Activated CD8-positive, alpha-beta memory T cell treated with anti-CD3 and anti-CD28 coated beads for 1 hour (primary cell): ENCODE measurements at places on chromosomes 2 and 18.

- no peak for DNase-seq
These were observed 197.2 kb downstream of the MYO3B start for GRCh38 chr2:170375192-170375591.

DNA sequence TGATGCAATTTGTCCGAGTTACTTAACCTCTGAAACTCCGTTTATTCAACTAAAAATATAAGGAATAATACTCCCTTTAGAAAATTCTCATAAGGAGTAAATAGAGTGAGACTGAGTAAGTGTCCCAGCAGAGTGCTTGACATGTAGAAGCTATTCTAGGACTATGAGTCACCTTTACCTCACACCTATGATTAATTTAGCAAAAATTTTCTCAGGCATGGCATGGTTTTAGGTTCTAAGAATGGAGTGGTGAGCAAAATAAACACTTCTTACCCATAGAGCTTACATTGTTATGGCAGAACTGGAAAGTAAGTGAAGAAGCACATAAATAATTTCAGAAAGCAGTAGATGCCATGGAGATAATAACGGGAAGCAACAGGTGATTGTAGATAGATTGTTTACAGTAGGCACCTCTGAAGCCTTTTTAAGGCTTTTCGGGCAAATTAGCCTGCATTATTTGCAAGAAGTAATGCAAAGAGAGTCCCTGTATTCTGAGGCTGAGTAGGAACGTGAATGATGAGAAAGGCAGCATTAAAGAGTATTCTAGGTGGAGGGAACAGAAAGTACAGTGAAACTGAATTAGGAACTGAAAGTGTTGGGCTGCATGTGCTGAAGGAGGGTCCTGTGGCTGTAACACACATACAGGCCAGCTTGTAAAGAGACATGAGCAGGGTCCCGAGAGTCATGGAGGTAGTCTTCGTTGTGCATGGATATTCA, 209.2 kb downstream of the ZNF407 start:
- DNase-seq = no peak

DNA sequence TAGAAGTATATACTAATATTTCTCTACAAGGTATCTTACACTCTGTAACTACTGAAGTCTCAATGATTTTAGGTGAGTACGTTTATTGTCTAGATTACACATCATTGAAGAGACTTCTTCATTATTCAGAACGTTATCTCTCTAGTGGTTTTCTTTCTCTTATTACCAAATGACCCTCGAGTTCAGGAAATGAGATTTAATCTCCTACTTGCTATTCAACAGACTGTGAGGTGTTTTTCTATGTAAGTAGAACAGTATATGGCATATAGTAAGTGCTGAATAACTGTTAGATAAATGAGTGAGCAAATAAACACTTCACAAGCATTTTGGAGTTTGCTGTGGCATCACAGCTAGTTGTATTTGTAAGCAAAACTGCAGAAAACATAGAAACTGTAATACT, 947.2 kb upstream of the SLC39A10 start:
- no peak for DNase-seq

DNA sequence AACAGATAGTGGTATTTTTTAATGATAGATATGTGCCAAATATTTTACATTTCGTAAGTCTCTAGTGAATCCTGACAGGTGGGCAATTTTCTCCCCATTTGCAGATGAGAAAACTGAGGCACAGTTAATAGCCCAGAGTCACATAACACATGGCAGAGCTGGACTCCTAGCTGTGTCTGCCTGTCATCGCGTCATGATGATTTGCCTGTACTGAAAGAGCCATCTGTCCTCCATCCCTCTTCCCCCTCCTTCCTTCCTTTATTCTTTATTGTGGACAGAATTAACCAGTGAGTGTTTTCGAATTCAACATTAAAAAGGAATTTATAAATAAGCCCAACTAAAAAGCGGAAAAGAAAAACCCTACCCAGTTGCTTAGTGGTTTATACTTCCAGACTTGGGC, 3.2 kb downstream of the DNAJB2 start:
- DNase-seq = no peak

DNA sequence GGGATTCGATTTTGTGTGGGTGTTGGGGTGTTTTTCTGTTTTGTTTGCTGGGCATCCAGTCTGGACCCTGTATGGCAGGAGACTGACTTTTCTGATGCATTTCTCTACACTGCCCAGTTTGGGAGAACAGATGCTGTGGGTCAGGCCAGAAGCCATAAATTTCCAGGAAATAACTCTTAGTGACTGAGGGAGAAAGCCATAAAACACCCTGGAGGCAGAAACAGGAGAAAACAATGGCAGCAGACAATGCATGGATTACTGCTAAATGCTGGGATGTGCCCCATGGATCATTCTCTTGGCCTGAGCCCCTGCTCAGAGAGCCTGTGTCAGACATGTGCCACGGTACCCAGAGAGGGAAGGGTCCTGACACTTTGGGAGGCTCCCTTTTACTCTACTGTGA, 133.6 kb upstream of the CAPN13 start:
- no peak for DNase-seq

- DNase-seq = no peak
These were observed 417.9 kb downstream of the PID1 start for GRCh38 chr2:228853151-228853550.

DNA sequence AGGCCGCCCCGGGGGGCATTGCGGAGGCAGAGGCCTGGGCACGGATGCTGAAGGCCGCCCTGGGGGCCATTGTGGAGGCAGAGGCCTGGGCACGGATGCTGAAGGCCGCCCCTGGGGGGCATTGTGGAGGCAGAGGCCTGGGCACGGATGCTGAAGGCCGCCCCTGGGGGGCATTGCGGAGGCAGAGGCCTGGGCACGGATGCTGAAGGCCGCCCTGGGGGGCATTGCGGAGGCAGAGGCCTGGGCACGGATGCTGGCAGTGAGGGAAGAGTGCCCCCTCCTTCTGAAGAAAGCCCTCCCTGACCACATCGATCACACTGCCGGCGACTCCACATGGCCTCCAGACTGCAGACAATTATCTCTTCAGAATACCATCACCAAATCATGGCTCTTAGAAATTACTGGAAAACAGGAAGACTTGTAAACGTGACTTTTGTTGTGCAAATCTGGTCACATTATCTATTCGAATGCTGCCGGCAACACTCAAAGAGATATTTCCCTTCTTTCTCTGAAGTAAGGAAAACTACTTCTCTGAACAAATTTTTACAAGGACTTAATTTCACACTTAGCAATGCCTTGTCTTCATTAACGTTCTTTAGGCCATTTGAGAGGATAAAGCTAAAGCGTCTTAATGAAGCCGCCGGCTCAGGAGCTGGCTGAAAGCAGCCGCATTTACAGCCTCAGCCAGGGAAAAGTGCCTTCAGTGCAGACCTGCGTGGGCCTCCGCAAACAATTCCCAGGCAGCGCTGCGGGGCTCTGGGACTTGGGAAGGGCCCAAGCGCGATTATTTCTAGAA, 18.1 kb upstream of the SNTG2 start:
- no peak for DNase-seq

DNA sequence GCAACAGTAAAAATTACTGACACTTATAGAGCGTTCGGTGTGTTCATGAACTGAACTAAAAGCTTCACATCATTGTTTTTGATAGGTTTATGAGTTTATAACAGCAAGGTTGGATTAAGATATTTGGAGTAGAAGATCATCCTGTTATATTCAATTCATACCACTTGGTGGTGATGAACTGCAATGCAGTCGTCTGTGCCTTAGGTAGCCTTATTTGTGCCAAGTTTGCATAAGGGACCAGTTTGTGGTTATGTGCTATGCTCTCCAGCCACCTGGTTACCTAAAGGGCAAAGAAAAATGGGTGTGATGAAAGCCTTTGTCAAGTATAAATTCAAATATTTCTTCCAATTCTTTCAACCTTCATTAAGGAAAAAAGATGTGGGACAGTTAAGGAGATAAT, 150.9 kb upstream of the KCNH7 start:
- no peak for DNase-seq

- DNase-seq = no peak
These were observed 60.4 kb upstream of the SOS1 start for GRCh38 chr2:39181297-39181696.

DNA sequence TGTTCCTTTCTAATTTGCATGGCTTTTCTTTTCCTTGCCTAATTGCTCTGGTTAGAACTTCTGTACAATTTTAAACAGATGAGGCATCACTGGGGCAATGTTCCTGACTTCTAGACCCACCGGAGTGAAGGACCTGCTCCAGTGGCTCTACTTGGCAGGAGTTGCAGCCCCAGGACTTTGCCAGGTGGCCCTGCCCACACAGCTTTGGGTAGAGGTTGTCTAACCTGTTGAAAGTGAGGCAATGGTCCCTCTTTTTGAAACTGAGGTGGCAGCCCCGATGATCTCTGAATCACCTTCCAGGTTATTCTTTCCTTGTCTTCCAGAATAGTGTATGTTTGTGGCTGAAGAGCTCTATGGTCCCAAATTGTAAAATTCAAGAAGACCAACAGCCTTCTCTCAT, 29.9 kb upstream of the ZNF512 start:
- no peak for DNase-seq

- no peak for DNase-seq
These were observed 19.6 kb downstream of the EHBP1 start for GRCh38 chr2:62724886-62725711.

GRCh38 chr2:189046320-189046719, 72.1 kb downstream of the COL3A1 start:
- no peak for DNase-seq

- DNase-seq = no peak
These were observed 150.1 kb downstream of the WDSUB1 start for GRCh38 chr2:159136391-159136790.

DNA sequence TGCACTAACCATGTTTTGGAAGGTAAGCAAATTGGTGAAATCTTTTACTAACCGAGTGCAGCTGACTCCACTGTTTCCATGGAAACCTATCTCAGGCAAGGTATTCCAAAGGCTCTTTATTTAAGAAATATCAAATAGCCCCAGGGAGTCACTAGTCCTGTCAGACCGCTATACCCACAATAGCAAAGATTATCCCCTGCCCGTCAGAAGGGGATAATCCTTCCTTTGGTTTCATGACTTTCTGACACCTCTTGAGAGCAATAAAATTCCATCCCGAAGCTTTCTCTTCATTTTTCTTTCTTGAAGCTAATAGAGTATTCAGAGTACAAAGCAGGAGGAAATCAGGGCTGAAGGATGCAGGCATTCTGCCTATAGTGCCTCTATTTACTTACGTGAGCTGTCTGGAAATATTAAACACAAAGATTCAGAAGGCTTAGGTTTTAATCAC, 34.7 kb upstream of the MAP2 start:
- DNase-seq = no peak

DNA sequence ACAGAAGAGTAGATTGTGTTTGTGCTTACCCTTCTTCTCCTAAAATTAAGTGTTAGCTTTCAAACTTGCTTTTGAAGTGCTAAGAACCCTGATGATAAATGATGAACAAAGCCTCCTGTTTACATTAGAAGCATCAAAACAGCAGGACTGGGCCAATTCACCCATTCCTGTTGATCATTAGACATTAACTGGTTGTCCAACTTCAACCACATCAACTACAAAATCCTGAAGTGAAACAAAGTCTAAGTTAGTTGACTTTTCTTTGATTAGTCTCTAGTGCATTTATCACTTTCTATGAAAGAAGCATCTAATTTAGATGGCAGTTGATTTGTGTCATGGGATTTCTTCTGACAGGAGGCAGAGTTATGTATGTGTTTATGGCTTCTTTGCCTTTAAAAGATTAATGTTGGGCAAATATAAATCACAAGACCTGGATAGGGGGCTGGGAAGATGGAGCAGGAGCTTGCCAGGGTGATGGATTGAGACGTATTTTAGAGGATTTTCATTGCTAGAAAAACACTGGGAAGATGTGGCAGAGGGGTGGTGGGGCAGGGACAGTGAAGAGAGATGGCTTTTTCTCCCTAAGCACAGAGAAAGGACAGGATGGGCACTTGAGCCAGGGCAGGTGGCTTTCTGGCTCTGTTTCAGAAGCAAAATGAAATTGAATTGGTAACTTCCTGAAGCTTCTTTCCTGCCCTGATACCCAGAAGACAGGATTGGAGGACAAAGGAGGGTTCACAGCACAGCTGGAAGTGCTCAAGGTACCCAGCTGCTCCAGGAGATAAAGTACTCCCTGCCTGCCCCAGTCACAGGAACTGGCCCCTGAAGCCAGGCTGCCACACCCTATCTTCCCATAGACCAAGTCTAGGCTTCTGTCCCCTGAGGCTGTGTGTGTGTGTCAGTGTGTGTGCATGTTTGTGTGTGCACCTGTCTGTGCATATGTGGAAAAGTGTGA, 20.5 kb downstream of the GYPC start:
- no peak for DNase-seq

DNA sequence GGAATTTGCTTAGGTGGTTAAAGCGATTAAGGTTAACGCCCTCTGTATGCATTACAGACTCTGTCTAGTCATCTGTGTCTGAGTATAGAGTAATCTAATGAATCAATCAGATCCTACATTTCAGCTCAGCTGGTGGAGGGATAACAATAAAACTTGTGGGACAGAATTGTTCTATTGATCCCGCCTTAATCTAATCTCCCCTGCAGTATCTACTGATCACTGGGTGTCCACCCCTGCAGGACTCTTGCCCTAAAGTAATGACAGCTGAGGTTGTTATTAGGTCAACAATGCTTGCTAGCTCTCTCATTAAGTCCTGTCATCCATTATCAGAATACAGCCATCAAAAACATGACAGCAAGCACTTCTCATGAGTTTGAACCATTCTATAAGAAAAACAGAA, 462.6 kb upstream of the TMEFF2 start:
- no peak for DNase-seq

GRCh38 chr2:215664847-215665525, 229.1 kb upstream of the FN1 start:
- no peak for DNase-seq

GRCh38 chr2:98448441-98449145, 3.9 kb downstream of the INPP4A start:
- no peak for DNase-seq

DNA sequence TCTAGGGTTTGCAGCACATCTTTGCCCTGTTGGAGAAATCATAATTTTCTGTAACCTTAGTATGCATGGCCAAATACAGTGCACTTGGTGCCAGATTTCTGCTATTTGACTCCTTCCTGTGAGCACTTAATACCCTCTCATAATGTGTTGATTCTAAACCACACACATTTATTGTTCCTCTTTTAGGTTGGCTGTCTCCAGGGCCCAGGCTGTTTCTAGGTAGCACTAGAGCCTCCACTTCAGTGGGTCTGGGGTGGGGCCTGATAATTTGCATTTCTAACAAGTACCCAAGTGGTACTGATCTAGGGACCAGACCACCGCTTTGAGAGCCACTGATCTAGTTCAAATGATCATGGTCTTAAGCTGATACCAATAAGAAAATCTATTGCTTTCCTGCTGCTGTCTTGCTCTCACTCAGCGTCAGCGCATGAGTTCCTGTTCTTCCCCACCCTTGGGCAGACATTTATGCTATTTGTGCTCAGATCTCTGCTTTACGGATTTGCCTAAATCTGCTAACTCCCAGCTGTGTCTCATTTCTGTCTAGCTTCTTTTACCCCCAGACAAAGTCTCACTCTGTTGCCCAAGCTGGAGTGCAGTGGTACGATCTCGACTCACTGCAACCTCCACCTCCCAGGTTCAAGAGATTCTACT, 7.4 kb downstream of the PTRHD1 start:
- DNase-seq = no peak

GRCh38 chr2:231890896-231891513, 35.2 kb downstream of the NPPC start:
- DNase-seq = no peak
